ENCODE measurements at places on chromosomes 11 and 22.
A peak's percentile ranks its signal among the peaks of the same experiment; 100 is the strongest.

- DNase-seq = no peak
Observed at GRCh38 chr11:129973068-129973467, 29.6 kb downstream of the PRDM10 start.

DNA sequence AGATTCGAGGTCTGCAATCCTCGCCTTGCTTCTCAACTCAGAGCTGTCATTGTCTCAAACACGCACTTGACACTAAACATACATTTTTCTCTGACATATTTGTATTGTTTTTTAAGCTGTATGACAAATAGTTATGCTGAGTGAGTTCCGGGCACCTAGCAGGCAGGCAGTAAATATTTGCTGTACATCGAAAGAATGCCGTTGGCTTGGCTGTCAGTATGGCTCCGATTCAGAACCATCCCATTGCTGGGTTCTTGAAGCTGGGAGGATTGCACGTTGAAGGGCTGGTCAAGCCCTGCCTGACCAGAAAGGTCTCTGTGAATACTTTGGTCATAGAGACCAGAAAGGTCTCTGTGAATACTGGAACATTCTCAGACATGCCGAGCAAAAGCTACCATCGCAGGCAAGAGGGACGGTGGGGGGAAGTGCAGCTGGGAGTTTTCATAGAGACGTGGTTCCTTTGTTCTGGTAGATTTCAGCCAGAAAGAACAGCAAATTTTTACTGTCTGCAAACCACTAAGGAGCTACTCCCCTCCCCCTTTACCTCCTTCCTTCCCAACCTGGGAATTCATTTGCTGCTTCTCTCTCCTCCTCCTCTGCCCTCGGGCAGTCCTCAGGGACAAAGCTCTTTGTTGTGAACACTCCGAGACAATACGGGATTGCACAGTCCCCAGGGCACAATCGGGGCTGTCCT lies 202.2 kb upstream of the SORL1-AS1 start:
- DNase-seq = peak; percentile 48

DNA sequence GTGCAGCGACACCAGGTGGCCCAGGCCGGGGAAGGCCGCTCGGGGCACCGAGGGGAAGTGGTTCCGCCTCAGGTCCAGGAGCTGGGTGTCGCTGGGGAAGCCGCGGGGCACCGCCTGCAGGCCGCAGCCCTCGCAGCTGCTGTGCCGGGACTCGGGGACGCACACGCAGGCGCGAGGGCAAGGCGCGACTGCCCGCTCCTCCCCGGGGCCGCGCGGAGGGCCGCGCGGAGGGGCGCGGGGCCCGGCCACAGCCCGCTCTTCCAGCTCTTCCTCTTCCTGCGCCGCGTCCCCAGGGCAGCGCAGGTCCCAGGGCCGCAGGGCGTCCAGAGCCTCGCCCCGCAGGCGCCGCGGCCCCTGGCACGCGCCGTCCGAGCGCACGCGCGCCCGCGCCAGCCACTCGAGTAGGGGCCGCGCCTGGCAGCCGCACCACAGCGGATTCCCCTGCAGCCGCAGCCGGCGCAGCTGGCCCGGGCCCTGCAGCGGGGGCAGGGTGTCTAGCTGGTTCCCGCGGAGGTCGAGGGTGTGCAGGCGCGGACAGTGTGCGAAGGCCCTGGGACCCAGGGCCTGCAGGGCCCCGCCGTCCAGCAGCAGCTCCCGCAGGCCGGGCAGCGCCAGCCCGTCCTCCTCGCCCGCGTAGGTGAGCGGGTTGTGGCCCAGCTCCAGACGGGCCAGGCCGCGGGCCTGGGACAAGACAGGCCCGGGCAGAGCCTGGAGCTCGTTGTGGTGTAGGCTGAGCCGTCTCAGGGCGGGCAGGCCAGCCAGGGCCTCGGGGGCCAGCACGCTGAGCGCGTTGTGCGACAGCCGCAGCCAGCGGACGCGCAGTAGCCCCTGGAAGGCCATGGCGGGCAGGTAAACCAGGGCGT lies 2.8 kb downstream of the CHADL start:
- DNase-seq = peak; percentile 27

DNA sequence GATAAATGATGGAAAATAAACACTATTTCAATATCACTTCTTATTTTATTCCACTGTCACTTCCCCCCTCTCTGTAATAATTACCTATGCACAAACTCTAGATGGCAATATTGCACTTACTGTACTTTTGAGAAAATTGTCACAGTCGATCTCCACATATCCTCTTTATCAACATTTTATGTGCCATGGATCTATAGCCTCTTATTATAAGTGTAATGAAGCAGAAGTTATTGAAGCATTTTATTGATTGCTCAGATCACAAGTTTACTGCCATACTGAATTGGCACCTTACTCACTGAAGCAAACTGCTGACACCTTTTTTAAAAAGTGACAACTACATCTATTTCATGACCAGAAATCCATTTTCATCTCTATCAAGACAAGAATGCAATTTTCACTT lies 133.4 kb downstream of the DCDC1 start:
- peak; percentile 24 for DNase-seq

DNA sequence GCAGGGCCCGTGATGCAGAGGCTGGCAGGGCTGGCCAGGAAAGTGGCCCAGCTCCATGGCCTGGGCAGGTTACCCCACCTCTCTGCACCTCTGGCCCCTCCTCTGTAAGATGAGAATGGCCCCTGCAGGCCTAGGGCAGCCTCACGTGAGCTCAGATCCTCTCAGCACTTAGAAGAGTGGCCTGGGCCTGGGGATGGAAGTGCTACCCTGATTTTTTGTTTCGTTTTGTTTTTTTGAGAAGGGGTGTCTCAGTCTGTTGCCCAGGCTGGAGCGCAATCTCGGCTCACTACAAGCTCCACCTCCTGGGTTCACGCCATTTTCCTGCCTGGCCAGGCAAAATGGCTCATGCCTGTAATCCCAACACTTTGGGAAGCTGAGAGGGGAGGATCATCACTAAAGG lies 982 bp downstream of the APOBEC3H start:
- DNase-seq = no peak

- peak; percentile 81 for DNase-seq
Observed at GRCh38 chr11:3340025-3340424, 38.9 kb downstream of the ZNF195 start.

DNA sequence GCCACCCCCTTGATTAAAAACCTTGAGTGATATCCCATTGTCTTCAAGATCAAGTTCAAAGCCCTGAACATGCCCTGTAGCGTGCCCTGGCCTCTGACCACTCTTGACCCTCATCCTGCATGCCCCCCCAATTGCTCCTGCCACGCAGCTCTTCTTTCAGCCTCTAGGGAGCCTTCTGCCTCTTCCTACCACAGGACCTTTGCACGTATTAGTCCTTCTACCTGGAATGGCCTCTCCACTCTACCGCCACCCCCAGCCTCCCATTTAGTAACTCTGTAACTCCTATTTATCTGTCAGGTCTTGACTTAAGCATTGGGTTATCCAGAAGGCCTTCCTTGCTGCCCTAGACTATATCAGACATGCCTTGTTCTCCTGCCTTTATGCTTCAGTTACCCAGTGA lies 203.6 kb downstream of the TRIM29 start:
- DNase-seq = no peak

- DNase-seq = peak; percentile 26
Observed at GRCh38 chr11:1570896-1571759, 943 bp downstream of the DUSP8 start.

- no peak for DNase-seq
Observed at GRCh38 chr22:25843660-25844405, 101.8 kb downstream of the MYO18B start.
